Stomach (tissue), 19 donors: ENCODE measurements at places on chromosomes 5 and 9. TPM values are rescaled to one million over a fixed set of nuclear protein-coding genes. Genes with fewer than 3 reads are reported as not detected.
A peak's percentile ranks its signal among the peaks of the same experiment; 100 is the strongest.

SLC36A3 gene
- not detected for polyA plus RNA-seq

DNA sequence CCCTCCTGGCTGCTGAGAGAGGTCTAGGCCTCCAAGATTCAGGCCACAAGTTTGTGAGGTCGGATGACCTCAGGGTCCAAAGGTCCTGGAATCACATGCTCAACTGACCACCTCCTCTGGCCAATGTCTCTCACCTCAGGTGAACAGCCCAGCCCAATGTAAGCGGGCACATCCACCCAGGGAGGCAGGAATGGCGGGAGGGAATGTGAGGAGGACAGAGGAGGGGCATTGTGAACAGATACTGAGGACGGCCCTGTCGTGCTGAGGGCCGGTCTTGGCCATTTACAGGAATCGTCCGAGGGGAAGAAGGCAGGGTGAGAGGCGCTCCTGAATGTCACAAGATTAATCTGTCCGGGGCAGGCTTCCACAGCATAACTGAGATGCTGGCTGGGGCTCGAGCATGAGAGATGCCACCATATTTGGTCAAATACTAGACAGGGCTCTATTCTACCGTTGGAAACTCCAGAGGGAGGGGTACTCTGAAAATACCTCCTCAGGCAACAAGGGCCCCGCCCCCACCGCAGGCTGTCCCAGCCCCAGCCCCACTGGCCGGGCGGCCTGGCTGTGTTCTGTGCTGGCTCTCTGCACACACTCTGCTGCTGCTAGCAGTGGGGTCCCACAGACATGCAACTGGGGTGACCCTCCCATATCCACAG lies 1.5 kb upstream of the IL17B start:
- peak; percentile 87 for DNase-seq

DNA sequence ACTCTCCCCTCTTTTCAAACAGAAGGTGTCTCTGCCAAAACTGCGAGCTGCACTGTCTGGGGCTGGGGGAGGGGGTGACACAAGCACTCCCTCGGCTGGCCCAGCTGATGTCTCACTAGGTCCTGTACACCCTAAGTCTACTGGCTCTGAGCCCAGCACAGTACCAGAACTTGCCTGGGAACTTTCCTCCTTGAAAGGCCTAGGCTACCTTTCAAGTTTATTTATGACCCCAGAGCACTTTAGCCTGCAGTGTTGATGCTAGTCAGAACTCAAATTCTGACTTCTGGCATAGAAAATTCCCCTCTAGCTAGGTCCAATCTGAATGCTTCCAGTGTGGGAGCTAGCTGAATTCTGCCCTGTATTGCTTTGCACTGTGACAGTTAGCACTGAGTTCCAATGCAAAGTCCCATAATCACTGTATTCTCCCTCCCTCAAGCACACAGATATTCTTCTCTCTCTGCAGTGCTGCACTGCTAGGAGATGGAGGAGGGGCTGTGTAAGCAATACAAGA lies 10.5 kb downstream of the LURAP1L start:
- DNase-seq: peak; percentile 79

IFNA13 gene
- polyA plus RNA-seq: not detected

TPRN gene
- 24.3 TPM for polyA plus RNA-seq

IFNE gene
- 1.8 TPM for polyA plus RNA-seq

CER1 gene
- polyA plus RNA-seq: not detected

DNA sequence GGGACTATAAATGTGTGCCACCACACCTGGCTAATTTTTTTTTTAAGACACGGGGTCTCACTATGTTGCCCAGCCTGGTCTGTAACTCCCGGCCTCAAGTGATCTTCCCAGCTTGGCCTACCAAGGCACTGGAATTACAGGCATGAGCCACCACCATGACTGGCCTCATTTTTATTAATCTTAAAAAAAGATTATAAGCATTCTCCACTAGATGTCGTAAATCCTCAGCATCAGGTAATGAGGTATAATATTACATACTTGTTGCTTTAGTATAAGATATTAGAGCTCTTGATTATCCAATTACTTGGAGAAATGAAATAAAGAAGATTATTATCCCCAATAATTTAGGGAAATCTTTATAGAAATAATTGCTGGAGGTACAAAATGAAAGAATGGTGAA lies 78.2 kb upstream of the HTR1A start:
- DNase-seq: no peak

DNA sequence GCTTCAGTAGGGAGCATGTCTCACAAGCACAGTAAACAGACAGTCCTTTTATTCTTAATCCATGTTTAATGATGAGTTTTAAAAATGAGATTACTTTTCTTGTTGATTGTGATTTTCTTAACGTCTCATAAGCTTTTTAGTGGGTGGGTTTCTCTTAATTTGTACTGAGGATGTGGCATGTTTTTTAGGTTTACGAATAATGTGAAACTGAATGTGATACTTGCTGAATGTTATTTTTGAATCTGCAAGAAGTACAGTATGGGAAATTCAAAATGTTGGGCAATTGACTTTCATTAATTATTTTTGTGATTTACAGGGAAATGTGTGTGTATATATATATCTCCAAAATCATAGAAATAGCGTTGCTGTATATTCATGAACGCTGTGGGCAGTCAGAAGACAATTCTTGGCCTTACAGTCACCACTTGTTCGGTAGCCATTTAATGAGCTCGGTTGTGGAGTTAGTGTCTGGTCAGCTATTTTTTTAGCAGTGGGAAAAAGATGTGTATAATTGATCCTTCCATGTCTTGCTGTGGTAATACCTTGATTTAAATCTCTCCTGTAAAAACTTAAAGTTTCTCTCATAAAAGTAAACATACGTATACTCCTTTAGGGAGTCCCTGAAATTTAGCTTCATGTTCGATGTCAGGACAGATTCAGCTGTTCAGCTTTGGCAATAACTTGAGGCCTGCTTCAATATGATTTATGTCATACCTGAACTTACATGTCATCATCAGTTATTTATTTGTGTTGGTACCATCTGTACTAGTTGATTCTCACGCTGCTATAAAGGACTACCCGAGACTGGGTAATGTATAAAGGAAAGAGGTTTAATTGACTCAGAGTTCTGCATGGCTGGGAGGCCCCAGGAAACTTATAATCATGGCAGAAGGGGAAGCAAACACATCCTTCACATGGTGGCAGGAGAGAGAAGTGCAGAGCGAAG lies 15.0 kb downstream of the ICE1 start:
- no peak for DNase-seq

DNA sequence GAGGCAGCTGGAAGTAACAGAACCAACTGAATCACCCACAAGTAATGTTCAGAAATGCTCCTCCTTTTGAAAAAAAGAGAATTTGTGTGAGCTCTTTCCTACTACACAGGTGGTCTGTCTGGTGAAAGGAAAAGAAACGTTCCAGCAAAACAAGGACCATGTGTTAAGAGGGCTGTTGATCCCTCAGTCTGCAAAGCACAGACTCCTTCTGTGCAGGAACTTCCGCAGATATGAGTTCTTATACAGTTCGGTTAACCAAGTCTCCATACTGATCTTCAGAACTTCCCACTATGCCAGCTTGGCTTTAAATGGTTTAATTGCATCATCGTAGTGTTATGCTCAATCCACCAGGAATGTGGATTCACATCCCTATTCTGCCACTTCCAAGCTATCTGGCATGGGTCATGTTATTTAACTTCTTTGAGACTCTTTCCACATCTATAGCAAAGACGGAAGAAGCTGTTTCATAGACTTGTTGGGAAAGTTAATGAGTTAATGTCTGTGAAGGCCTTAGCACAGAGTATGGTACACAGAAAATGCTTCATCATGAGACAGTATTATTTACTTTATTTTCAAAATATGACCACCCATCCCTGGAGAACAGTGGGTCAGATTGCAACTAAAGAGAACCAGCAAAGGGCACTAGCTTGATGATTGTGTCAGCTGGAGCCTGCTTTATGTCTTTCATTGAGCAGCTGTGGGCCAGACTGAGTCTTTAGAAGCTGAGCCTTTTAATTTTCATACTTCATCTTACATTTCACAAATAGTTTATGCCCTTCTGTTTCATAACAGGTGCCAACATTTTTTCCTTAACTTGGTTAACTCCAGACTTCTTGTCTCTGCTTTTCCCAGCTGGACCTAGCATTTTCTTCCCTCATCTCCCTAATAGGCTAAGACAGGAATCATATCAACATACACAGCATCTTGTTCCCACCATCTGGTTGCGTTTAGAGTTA lies 89.9 kb downstream of the MAMDC2 start:
- peak; percentile 49 for DNase-seq

DNA sequence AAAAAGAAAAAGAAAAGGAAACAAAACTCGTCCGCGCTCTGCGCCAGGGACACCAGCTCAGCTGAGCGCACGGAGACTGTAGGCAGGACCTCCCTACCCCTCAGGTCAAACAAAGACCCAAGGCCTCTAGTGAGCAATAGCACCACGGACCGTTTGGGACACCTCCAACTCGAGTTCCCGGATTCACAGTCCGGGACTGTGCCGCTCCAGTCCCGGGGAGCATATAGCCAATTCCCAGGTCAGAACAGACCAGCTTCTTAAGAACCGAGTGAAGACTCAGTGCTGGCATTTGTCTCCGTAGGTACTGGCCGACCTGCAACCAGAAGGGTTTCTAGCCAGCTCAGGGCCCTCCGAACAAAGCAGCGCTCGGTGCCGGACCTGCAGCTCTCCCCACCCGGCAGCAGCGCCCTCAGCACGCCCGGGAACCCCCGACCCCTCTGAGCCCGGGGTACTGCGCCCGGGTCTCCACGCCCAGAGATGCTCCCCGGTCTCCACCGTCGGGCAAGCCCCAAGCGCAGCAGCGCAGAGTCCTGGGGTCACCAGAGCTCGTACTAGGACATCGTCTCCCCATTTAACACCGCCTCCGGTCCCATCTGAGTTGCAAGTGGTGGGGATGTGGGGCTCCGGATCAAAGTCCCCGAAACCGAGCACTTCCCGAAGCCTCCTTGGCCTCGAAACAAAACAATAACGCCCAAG lies 591 bp downstream of the ABCA1 start:
- DNase-seq: peak; percentile 70

- DNase-seq: peak; percentile 91
Observed at GRCh38 chr5:80082731-80083100, 47.6 kb downstream of the THBS4 start.

ADAMTS16 gene
- polyA plus RNA-seq: not detected

GRCh38 chr5:173341961-173342430 lies 13.8 kb upstream of the STC2 start:
- no peak for DNase-seq

DNA sequence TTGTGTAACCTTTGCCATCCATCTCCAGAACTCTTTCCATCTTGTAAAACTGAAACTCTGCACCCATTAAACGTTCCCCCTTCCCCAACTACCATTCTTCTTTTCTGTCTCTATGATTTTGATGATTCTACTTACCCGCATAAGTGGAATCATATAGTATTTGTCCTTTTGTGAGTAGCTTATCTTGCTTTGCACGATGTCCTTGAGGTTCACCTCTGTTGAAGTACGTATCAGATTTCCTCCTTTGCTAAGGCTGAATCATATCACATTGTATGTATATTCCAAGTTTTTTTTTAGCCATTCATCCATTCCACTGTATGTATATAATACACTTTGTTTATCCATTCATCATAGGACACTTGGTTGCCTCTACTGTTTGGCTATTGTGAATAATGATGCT lies 2.9 kb upstream of the RNF130 start:
- no peak for DNase-seq

- DNase-seq: no peak
Observed at GRCh38 chr5:125333416-125333815, 587.0 kb upstream of the ZNF608 start.

TMEM252 gene
- not detected for polyA plus RNA-seq

GRCh38 chr9:15304632-15305031 lies 2.4 kb downstream of the TTC39B start:
- no peak for DNase-seq
